ENCODE measurements at places on chromosomes 7 and 10. TPM values are rescaled to one million over a fixed set of nuclear protein-coding genes. Genes with fewer than 3 reads are reported as not detected.

Gene AKR1C8
- not detected for total RNA-seq

- no peak for DNase-seq
Measured at GRCh38 chr10:71081912-71082311, 130.5 kb upstream of the UNC5B start.

DNA sequence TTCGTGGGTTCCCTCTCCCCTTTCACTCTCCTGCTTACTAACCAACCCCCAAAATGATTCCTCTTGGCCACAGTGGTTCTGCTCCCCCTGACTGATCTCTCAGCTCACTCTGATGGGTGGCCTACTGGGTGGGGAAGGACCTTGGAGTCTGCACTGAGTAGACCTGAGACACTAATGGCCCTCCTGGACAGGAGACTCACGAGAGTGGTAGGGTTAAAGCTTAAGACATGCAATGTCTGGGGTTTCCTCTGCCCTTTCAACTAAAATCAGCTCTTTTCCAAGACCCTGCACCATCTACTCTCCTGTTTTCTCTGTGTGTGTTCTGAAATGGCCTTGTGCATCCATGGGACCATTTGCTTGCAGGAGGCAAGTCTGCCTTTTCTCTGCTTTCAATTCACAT lies 631.4 kb downstream of the ACTR3B start:
- no peak for DNase-seq

GRCh38 chr10:110141185-110141584 lies 66.2 kb upstream of the MXI1 start:
- no peak for DNase-seq

DNA sequence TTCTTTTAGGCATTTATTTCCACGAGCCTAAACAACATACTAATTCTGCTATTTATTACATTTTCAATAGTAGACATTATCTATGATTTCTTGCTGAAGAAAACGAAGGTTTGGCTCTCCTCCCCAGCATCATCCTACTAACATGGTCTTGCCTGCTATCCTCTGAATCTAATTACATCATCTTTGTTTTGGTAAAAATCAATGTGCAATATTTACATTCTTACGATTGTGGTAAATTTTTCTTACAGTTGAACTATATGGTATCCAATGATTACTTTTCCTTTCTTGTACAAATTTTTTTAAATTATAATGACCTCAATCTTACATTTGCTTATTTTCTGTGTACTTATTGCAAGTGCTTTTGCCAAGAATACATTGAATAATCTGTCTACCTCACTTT lies 7.0 kb upstream of the CALD1 start:
- DNase-seq, result no peak

DNA sequence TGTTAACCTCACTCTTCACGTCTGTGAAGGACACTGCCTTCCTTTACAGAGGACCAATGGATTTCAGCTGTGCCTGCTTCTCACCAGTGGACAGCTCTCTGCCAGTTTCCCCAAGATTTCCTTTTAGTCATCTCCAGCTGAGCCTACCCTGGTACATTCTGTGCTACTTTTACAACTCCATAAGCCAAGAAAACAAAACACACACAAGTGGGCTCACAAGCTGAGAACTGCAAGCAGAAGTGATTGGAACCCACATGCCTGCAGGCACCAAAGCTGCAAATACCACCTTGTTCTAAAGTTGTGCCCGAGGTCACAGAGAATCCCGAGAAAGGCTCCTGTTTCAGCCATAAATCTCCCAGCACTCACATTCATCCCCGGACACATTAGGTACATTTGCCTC lies 636.8 kb downstream of the PHTF2 start:
- DNase-seq, result no peak

DNA sequence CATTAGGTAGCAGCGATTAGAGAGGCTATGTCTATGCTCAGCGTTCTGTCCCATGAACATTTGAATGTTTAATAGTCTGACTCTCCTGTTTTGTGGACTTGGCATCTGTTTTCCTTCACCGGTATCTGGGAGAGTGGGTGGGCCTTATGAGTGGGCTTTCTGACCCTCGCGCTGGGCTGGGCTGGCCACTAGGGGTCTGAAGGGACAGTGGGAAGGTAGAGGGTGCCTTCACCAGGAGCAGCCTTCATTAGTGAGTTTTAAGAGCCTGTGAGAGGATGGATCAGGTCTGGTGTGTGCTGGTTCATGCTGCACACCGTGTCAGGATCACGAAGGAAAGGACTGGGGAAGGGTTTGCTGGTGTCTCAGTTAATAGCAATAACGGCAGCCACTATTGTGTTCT lies 33.4 kb downstream of the DCLRE1A start:
- peak; percentile 51 for DNase-seq

GRCh38 chr10:78510566-78511323 lies 477.1 kb downstream of the RPS24 start:
- DNase-seq, result no peak
